ENCODE measurements at places on chromosomes 4 and X.

DNA sequence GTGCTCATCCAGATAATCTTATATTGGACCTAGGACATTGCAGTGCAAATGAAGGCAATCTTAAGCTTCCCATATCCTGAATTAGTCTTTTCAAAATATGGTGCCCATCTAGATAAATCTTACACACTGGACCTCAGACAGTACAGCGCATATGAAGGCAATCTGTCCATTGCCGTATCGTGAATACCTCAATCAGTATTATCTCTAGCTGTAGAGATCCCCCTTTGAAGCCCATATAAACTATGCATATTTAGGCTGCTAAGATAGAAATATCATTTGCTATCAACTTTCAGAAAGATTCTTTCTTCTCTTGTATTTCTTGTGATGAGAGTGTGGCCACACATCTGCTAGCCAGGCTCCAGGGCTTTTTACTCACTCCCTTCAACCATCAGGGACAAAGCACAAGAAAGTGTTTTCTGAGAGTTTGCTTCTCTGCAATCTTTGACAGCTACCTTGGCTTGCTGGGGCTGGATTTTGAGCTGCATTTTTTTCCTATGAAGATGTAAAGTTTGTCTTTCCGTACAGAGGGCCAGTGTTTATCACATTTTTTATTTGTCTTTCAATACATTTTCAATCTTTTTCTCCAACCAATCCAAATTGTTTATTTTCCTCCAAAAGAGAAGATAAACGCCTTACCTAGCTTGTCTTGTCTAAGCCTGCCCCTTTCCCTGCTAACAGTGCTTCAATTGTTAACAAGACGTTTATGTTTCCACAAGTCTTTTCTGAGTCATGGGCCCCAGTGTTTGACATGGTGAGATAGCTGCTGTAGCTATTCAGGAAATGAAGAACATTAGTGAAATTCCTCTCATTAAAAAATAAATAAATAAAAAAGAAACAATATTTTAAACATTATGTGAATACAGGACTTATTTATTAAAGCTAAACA lies 57.6 kb upstream of the FAT1 start:
- no peak for DNase-seq

DNA sequence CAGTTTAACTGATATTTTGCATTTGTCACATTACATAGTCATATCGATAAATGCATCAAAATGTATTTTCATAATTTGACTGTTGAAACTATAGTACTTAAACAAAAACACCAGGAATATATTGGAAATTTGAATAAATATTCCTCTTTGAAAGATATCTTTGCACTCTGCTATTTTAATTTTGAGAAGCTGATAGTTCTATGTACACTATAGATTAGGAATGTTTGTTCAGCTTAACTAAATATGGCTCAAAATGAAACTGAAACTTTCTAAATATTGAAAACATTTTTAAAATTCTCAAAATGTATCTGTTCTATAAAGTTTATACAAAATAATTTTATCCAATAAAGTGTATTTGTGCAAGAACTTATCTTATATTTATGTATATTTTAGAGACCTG lies 510.1 kb downstream of the FSTL5 start:
- no peak for DNase-seq

DNA sequence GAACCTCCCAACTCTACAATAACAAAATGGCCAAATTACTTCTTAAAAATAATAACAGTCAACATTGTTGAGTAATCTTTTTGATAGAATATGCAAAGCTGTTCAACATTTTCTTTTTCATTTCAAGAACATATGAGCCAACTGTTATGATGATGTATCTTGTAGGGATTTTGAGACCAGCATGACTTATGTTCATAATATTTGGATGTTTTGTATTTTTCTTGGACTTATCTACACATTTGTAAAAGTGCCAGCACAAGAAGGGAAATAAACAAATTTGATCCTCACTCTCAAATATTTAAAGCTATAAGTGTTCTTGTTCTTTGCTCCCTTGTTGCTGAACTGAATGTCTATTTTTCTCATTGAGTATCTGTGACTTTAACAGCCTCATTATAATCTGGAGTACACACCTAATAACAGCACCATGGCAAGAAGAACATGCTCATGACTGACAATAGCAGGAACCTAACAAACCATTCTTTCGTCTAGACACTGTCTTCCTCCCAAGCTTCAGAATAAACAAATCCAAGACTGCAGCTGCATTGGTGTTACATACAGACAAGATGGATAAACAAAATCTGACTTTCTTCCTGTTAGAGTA lies 1049.7 kb downstream of the FAT4 start:
- no peak for DNase-seq

DNA sequence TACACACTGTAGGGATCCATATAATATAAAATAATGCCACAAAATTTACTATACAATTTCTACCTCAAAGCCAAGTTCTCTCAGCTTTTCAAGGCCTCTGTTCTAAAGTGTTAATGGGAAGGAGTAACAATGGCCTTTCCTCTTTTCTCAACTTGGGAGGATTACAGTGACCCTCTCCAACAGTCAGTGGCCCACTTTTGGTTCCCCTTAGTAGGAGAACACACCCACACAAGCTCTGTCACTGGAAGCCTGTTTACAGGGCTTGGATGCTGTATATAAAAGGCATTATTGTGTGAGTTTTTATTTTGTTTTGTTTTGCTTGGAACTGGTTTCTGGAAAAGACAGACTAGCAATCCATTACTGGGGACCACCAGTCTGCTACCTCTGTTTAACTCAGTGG lies 1.8 kb downstream of the ARHGEF6 start:
- DNase-seq: peak; percentile 62

GRCh38 chrX:134746410-134746785 lies 88.1 kb upstream of the PLAC1 start:
- no peak for DNase-seq

- DNase-seq: no peak
Observed at GRCh38 chr4:113232194-113232593, 182.7 kb downstream of the ANK2 start.

GRCh38 chr4:3524349-3524748 lies 7.9 kb downstream of the LRPAP1 start:
- no peak for DNase-seq

DNA sequence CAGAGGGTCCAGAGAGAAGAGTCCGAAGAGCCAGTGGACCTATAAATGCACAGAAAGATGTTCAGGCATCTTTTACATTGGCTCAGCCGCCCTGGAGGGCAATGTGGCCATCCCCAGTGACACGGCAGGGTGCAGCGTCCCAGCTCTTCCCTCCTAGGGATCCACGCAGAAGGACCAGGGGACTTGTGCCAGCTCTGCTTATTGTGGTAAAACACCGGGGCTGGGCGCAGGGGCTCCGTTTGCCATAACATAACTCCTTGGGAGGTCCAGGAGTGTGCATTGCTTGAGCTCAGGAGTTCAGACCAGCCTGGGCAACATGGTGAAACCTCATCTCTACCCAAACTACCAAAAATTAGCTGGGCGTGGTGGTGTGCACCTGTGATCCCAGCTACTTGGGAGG lies 70.2 kb downstream of the CPZ start:
- no peak for DNase-seq

DNA sequence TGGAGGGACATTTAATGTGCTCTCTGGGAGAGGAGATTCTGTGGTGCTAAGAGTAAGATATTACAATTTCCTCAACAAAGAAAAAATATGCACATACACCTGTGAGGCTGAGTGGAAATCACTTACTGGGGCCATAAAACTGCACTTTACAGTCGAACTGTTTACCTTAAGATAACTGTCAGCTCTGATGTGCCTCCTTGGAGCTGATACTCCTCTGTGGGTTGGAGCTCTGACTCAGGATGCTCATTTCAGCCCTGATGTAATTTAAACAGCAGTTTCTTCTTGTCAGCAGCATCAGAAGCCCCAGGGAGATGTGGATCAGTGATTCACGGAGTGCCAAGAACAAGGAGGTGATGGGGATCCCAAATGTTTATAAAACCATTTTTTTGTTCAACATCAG lies 241.9 kb upstream of the SFRP2 start:
- no peak for DNase-seq

DNA sequence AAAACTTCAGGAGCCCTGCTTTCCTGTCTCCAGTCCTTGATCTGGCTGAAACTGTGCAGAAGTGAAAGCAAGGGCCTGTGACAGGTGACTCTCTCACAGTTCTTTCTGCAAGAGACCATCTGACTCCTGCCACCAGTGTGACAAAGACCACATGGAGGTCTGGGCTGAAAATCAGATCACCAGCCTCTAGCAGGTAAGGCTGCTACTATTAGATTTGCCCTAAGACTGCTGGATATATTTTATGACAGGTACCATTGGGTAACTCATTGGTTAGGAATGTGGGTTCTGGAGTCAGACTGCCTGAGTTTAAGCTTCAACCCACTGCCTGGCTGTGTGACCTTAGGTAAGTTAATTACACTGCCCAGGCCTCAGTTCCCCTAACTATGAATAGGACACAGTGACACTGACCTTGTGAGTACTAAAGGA lies 163.3 kb upstream of the SLC7A11 start:
- peak; percentile 37 for DNase-seq

GRCh38 chrX:118420462-118420861 lies 74.6 kb downstream of the WDR44 start:
- DNase-seq: no peak

- no peak for DNase-seq
Observed at GRCh38 chr4:11497972-11498371, 69.3 kb upstream of the HS3ST1 start.

GRCh38 chrX:5113128-5113527 lies 1115.5 kb downstream of the NLGN4X start:
- peak; percentile 1 for DNase-seq

DNA sequence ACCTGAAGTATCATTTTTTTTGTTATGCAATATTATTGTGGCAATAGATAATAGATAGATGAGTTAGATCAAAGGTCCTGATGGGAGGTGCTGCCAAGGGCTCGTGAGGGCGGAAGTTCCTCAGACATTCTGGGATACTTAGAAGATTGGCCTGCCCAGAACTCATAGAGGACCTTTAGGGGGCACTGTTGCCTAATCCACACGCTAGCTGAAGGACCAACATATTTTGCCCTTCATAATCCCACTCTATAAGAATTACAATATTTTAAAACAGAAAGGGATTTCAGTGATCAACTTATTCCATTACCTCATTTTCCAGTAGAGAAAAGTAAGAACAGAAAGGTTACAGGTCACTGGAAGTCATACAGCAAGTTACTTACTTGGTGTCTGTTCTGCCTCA lies 22.9 kb upstream of the COX7B2 start:
- DNase-seq: peak; percentile 64

GRCh38 chr4:140358281-140358680 lies 15.2 kb upstream of the SCOC start:
- DNase-seq: no peak

GRCh38 chr4:34170946-34171345 lies 2073.4 kb downstream of the ARAP2 start:
- DNase-seq: no peak

DNA sequence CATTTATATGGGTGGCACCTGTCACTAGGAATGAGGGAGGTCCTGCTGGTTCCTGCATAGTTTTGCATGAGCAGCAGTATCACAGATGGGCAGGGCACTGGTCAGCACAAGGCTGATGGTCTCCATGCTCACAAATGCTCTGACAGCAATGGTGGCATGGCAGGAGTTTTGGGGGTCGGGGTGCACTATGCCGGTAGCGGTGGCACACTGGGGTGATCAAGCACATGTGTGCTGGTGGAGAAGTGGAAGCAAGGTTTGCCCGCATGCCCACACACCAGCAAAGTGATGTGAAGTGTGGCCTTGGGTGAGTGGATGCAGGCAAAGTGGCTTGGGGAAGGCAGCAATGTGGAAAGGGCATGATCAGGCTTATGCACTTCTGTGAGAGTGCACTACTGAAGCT lies 60.5 kb upstream of the MAGEE1 start:
- DNase-seq: no peak

GRCh38 chr4:81635739-81636138 lies 164.0 kb upstream of the RASGEF1B start:
- peak; percentile 85 for DNase-seq

DNA sequence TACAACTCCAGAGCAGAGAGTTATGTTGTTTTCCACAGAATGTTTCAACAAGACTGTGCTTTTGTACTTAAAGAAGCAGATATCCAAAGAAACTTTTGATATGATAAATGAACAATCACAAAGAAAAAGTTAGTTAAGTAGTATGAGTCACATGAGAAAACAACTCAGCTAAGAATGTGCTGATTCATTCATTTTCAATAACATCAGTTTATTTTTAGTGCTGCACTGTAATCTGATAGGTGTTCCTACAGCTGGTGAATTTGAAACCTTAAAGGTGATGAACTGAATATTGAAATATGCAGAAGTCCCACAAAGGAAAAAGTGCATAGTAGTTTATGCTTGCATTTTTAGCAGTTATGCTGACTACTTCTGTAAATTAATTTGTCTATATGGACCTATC lies 180.3 kb upstream of the TENM3 start:
- DNase-seq: no peak

DNA sequence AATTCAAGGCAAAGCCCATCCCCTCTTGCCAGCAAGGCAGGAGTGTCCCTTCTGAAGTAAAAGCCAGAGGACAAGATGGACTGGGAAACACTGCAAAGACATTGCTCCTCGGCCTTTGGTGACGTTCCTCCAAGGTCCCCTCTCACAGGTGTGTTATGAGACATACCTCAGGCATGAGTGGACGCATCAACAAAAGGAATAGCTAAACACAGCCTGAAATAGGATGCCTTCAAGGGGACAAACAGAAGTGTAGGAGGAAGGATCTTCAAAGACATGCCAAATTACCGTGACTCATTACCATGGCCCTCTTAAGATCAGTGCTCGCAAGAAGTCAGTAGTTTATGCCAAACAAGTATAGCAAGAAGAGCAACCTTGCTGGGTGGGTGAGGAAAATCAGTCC lies 6.0 kb upstream of the IDS start:
- no peak for DNase-seq

GRCh38 chr4:81431971-81432370 lies 39.7 kb downstream of the RASGEF1B start:
- no peak for DNase-seq
